Activated CD8-positive, alpha-beta memory T cell treated with anti-CD3 and anti-CD28 coated beads for 1 hour (primary cell): ENCODE measurements at places on chromosomes 5 and 9.

GRCh38 chr9:74645007-74645639 lies 148.0 kb downstream of the RORB start:
- DNase-seq, result no peak

DNA sequence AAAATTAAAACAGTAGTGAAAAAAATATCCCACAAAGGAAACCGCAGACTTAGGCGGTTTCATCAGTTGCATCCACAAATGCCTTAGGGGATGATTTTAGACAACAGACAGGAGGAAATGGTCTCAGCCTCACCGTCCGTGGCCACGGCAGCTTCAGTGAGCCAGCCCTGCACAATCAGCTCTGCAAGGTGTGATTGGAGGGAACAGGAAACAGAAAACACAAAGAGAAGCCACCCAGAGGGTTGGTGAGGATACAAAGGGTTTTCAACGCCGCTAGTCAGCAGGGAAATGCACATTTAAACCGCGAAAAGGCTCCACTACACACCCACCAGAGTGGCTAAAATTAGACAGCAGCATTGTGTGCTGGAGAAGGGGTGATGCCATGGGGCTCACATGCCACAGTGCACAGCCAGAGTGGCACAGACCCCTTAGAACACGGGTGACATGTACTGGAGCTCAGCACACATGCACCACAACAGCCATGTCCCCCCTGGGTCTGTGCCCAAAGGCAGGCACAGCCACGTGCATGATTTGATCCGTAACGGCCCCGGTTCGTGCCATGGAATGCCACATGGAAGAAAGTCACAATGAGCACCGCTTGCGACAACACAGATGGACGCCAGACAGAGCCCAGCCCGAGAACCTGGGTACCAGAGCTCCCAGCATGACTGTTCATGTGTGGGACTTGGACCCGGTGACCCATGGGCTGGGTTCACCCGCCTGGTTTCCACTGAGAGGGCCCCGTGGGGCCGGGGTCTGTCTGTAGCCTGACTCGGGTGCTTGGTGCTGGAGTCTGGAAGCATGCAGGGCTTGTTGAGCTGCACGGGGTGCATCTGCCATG lies 18.3 kb upstream of the TERT start:
- peak; percentile 11 for DNase-seq

DNA sequence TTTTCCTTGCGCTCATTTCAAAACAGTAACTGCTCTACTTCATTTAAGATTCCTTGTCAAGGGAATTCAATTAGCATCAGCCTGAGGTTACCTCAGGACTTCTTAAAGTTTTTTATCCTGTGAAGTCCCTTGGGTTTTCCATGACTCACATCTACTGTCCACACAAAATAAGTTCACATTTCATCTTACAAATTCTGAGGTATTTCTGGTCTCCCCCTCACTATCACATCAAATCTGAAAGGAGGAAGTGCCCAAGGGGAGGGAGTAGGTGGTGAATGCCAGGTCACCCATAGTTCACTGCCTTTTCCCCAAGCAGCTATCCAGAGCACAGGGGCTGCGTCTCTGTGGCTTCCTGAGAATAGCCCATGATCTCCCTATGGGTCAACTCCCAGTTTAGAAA lies 227.1 kb upstream of the NREP start:
- no peak for DNase-seq

GRCh38 chr5:62328772-62329491 lies 22.9 kb downstream of the KIF2A start:
- DNase-seq, result no peak

- no peak for DNase-seq
These were observed 3.7 kb downstream of the UGCG start for GRCh38 chr9:111900151-111900857.

GRCh38 chr9:2271426-2271825 lies 256.3 kb downstream of the SMARCA2 start:
- DNase-seq, result no peak

GRCh38 chr5:106601620-106602019 lies 1069.1 kb downstream of the EFNA5 start:
- no peak for DNase-seq

DNA sequence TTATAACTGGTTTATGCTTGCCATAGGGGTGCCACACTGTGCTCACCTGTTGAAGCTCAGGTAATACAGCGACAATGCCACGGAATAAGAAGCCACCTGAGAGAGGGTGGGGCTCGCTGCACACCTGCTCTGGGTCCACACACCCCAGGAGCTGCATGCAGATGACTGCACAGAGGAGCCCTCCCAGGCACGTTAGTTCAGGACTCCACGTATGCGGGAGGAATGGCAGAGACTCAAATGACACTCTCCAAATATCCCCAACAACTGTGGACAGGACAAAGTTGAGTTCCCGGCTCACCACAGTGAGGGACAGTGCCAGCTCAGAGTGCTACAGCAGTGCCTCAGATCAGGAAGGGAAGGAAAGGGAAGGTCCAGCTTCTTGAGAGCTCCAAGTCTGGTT lies 5.8 kb upstream of the FCN1 start:
- DNase-seq, result no peak

- DNase-seq, result no peak
These were observed 63.6 kb downstream of the RNF180 start for GRCh38 chr5:64229163-64229774.

GRCh38 chr5:67029481-67029880 lies 167.1 kb downstream of the CD180 start:
- no peak for DNase-seq

- no peak for DNase-seq
These were observed 66.8 kb downstream of the LIX1 start for GRCh38 chr5:97075649-97076048.

DNA sequence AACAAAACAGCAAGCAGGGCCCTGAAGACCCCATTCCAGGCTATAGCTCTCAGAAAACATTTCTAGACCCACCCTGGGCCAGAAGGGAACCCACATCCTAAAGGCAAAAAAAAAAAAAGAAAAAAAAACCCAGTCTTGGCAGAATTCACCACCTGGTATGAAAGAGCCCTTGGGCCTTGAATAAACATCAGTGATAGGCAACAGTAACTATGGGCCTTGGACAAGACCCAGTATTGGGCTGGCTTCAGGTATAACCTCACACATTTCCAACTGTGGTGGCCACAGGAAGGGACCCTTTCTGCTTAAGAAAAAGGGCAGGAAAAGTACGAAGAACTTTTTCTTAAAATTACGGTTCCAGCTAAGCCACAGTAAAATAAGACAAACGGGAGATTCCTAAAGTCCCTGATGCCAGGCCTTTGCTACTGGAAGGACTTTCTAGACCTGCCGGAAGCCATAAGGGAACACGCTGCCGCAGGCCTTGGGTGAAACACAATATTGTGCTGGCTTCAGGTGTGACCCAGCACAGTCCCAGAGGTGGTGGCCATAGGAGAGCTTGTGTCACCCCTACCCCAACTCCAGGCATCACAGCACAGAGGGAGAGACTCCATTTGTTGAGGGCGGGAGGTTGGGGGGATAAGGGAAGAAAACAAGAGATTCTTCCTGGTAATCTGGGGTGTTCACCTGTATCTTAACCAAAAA lies 505.2 kb upstream of the RGMB start:
- no peak for DNase-seq

DNA sequence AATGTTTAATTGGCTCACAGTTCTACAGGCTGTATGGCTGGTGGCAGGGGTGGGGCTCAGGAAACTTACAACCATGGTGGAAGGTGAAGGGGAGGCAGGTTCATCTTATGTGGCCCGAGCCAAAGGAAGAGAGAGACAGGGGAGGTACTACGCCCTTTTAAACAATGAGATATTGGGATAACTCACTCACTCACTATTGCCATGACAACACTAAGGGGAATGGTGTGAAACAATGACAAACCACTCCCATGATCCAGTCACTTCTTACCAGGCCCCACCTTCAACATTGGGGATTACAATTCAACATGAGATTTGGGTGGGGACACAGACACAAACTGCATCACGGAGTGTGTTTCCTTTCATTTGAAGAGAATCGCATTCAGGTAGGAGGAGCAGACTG lies 220.9 kb downstream of the GADD45G start:
- no peak for DNase-seq

GRCh38 chr5:172364773-172365172 lies 81.2 kb upstream of the UBTD2 start:
- DNase-seq, result no peak

DNA sequence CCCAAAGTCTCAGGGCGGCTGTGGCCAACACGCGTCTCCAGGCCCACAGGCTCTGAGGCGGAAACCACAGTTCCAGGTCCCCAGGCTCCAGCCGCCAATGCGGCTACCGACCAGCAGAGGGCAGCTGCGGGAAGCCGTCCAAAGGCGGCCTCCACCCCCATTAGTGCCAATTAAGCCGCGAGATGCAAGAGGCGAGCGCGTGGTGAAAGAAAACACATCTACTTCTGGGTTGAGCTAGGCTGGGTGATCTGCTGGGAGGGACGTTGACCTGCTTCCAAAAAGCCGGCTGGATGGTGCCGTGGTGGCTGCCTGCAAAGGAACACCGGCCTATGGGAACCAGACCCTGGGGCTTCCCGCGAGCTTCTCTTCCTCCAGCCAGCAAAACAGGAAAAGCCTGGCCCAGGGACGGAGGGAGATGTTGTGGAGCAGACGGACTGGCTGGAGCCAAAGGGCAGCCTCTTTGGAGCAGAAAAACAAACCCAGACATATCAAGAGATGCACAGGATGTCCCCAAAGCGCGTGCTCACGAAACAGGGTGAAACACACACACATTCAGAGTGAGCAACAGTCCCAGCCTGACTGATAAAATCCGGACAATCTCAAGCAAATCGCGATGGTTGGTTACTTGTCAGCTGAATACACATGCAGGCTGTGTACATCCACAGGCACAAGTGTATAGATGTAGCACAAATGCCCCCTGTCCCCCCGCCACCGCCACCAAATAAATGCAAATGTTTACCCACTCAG lies 187.1 kb upstream of the BRINP1 start:
- DNase-seq, result peak; percentile 5

- DNase-seq, result no peak
These were observed 371.8 kb upstream of the RGMB start for GRCh38 chr5:98401656-98402055.

DNA sequence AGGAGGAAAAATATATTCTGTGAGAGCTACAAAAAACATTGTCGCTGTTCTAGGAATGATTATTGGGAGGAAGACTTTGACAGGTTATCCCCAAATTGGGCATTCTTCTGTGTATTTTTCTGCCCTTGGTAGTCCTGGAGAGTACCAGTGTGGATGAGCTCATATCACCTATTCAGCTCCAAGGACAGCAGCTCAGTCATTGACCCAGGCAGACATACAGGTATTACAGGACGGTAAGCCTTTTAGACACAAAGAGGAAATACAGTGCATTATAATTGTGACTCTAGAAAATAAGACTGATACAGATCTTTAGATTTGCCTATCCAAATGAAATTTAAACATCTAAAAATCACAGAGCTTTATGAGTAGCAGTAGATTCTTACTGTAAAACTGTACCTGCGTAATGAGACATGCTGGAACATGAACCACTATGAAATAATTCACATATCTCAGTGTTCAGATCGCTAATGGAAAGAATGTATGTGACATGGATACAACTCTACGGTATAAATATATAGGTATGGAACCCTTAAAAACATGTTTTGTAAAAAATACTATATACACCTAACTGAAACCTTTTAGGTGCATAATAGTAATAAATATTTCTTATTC lies 56.0 kb downstream of the PLK2 start:
- no peak for DNase-seq
